ENCODE measurements at places on chromosomes 5 and 9.

GRCh38 chr5:104909803-104910202, 1347.2 kb upstream of the NUDT12 start:
- DNase-seq: no peak

- DNase-seq: no peak
Measured at GRCh38 chr9:75612205-75612604, 278.3 kb upstream of the PCSK5 start.

DNA sequence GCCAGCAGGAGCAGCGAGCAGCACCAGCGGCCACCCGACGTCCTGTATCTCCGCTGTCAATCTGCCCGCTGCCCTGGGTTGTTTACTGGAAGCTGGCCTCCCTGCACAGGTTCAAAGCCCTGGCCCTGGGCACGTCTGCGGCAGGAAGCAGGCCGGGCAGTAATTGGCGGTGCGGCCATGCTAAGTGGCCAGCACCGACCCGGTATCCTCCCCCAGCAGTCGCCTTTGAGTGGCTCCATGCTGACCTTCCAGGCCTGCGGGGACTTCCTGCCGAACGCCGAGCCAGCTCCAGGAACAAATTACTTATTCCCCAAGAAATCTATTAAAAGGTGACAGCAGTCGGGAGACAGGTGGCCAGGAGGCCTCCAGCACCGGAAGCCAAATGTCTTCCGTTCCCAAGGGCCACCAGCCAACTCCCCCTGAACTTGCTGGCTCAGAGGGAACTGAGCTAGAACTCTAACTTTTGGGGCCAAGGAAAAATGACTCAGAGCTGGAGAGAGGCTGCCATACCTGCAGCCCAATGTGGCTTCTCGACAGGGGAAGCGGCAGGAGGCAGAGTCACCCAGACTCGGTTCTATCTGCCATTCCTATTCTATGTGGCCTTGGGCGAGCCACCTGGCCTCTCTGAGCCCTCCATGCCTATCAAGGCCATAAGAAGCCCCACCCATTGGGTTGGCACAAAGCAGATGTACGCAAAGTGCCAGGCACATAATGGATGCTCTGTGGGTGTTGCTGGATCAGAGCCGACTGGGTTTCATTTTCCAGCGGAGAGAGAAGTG, 13.7 kb upstream of the PSMB7 start:
- no peak for DNase-seq

DNA sequence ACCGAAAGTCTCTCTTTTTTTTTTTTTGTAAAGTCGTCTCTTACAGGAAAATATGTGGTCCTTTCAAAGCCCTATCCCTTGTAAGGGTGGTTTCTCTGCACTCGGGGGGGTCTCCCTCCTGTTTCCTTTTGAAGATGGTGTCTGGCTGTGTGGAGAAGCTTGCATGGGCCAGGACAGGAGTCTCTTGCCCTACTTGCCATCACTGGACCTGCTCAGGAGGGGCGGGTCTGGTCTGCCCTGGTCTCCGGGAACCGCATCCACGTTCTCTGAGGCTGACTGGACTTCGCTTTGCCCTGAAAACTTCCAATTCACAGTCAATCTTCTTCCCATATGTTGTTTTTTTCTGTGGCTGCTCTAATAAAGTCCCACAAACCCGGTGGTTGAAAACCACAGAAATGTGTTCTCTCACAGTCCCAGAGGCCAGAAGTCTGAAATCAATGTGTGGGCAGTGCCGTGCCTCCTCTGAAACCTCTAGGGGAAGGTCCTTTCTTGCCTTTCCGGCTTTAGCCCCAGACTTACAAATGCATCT, 92.9 kb upstream of the IER5L start:
- no peak for DNase-seq

DNA sequence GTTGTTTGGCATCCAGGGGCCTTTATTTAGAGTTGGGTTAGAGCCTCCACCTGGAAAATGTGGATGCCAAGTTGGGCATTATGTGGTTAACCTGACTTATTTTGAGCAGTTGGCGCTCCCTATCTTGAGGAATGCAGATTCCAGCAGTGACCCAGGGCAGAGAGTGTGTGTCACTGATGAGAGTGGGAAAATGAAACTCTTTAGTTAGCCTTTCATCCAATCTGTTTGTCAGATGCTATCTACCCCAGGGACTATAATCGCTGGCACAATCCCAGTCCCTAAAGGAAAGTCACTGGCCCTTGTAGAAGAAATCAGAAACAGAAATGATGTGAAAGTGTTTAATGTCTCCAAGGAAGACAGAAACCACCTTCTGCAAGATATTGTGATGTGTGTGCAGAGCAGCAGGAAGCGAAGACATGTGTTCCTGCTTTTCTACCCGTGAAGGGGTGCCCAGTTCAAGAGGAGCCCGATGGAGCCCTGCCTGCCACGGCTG, 10.2 kb upstream of the STING1 start:
- no peak for DNase-seq

DNA sequence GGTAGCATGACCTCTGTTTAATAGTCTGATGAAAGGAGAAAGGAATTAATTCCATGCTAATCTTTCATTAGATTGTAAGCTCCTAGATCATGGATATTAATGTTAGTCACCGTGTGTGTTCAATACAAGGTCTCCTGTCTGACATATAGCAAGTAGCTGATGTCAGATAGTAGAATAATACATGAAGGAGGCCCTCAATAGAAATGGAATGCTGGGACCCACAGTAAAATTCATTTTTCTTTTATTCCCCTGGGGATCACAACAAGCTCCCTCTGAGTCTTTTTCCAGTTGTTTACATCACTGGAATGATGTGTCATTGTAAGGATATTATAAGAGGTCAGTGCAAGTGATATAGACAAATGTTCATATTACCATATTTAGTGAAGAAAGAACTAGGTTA, 240.3 kb upstream of the TRPC7 start:
- DNase-seq: no peak

DNA sequence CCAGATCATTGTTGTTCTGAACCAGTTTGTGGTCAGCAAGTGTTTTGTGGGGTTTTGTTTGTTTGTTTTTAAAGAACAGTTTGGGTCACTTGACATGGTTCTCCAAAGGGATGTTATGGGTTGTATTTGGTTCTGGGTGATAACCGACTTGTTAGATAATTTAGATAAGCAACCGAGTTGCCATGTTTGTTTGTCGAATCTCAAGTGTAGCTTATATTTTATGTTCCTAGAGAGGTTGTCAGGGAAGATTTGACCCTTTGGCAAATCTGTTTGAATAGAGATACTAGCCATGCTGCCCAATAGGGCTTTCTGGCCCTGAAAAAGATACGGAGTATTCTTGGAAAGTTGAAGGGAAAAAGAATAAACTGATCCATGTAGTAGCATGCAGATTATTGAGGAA, 12.2 kb upstream of the FGF18 start:
- no peak for DNase-seq

DNA sequence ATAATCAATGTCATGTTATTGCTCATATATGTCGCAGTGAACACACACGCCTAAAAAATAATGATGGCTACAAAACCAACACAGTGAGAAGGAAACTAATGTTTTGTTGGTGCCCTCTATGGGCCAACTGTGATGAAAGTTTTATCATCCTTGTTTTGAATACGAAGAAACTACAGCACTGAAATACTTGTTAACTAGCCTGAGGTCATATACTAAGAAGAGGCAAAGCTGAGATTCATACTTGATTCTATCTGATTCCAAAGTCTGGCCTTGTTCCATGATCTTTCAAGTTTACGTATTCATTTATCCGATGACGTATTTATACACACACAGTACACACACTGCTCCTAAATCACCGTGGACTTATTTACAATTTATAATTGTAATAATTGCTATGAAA, 16.1 kb upstream of the DRD1 start:
- no peak for DNase-seq

- DNase-seq: no peak
Measured at GRCh38 chr9:100167176-100167575, 68.1 kb downstream of the INVS start.

DNA sequence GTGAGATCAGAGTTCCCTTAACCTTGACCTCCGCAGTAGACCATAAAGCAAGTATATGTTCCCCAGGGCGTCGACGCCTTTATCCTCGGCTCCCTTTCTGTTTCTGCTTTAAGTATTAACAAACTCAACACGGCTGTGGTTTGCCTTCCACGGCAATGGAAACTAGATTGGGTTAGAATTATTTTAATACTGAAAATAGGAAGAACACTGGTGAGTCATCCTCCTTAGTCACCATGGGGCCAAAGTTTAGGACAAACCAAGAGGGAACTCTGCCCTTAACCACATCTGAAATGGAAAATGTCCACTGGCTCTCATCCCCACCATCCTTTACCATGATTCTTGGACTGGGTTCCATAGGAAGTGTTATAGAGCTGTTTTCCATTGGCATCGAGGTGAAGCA, 386.1 kb downstream of the ACTL7B start:
- no peak for DNase-seq

GRCh38 chr9:5957166-5957565, 58.3 kb downstream of the RANBP6 start:
- no peak for DNase-seq
